ENCODE measurements at places on chromosomes 2 and 18.

- DNase-seq: no peak
Measured at GRCh38 chr2:15693926-15694588, 102.4 kb downstream of the DDX1 start.

DNA sequence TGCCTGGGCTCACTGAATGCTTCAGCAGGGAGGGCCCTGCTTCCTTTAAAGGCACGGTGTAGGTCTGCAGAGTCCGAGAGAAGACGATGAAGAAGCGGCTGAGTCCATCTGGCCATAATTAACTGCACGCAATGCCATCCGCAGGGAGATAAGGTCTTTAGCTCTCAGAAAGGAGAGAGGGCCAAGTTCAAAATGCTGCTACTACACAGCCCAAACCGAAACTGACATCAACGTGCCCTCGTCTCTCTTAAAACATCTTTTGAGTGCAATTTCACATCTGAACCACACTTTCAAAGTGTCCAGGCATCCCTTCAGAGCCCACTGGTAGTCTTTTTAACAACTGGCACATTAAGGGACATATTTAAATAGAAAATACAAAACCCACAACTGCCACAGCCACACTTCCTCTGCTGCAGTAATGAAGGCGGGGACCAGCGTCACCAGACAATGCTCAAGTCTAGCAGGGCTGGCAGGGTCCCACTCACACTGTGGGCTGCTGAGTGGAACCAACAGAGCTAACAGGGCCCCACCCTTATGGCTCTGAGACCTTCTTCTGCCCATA, 35.8 kb downstream of the ST3GAL5 start:
- no peak for DNase-seq

DNA sequence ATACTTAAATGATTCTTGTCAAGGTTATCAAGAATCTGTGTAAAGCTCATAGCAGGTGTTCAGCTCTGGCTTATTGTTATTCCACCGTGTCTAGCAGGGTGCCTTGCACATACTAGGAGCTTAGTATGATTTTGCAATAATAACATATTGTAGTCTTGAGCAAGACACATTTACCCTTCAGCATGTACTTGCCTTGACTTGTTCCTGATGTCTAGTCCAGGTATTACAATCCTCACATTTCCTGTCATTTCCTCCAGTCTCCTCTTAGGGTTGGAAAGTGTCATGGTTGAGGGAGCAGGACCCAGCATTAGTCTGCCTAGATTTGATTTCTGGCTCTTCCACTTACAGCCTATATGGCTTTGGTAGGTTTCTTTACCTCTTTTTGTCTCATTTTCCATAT, 246.1 kb downstream of the RAD51AP2 start:
- no peak for DNase-seq

GRCh38 chr2:201816657-201817575, 10.6 kb downstream of the CDK15 start:
- DNase-seq: no peak

- no peak for DNase-seq
Measured at GRCh38 chr2:208545403-208546042, 138.9 kb downstream of the PTH2R start.
